ENCODE measurements at places on chromosomes 1 and 21.

GRCh38 chr1:190049314-190049713 lies 428.4 kb downstream of the BRINP3 start:
- DNase-seq, result no peak

GRCh38 chr1:184156521-184157393 lies 105.2 kb downstream of the TSEN15 start:
- DNase-seq, result no peak

DNA sequence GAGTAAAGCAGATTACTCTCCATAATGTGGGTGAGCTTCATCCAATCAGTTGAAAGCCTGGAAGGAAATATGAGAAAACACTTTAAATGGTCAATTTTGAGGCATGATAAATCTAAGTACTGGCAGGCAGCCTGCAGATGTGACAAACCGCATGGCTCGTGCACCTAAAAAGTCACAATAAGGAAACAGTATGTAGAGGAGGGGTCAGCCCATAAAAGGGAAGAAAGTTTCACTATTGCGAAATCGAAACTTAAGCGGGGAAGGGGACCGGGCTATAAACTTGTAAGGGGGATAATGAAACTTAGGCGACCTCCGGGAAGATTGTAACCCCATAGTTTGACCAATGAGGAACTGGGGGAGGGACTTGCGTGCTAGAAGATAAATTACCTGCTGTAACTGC lies 109.8 kb downstream of the PLPPR4 start:
- no peak for DNase-seq

DNA sequence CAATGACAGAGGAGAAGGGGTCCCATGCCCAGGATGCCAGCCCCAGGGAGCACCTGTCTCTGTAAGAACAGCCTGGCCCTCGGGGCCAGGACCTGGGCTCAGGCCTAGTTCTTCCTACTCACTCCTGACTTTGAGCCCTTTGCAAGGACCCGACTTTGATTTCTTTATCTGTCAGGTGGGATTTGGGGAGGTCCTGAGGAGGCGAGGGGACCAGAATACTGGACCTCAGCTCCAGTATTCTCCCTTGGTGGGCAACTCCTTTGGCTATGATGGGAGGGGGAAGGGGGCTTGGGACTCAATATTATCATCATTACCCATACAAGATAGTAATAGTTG lies 18.1 kb downstream of the KCNQ4 start:
- no peak for DNase-seq

DNA sequence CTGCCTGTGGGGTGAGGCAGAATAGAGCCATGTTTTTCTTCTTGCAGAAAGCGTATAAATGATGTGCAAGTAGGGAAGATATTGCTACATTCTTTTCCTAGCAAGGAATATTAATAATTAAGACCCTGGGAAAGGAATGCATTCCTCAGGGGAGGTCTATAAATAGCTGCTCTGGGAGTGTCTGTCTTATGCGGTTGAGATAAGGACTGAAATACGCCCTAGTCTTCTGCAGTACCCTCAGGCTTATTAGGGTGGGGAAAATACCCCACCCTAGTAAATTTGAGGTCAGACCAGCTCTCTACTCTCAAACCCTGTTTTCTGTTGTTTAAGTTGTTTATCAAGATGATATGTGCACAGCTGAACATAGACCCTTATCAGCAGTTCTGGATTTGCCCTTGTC lies 155.9 kb upstream of the HMCN1 start:
- no peak for DNase-seq

DNA sequence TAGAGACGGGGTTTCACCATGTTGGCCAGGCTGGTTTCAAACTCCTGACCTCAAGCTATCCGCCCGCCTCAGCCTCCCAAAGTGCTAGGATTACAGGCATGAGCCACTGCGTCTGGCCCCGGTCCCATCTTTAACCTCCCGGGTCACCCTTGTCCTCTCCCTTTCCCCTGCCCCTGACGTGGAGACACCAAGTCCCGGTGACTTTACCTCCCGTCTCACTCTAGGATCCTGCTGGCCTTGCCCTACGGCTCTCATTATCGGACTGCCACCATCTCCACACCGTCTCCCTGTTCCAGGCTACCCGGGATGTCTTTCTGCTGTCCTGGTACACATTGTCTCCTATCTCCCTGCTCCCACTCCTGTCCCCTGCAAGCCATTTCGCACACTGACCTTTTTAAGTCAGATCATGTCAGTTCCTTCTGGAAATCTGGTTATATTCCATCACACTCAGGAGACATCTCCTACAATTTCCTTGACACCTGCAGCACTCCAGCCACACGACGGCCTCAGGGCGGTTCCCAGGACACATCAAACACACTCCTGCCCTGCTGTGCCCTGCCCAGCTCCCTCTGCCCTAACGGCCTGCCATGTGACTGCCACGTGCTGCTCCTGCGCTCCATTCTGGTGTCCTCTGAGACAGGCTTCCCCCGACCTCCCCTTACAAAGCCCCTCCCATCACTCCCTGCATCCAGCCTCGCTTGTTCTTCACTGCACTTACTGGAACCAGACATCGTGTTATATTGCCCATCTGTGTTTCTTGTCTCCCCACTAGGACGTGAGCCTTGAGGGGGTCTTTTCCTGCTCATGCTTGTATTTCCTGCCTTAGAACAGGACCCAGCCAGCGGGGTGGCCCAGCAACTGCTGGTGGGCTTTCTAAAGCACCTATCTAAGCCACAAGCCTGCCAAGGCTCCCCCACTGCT lies 32.7 kb downstream of the TTC39A start:
- DNase-seq, result no peak

GRCh38 chr1:60428127-60428526 lies 354.6 kb upstream of the C1orf87 start:
- DNase-seq, result no peak

DNA sequence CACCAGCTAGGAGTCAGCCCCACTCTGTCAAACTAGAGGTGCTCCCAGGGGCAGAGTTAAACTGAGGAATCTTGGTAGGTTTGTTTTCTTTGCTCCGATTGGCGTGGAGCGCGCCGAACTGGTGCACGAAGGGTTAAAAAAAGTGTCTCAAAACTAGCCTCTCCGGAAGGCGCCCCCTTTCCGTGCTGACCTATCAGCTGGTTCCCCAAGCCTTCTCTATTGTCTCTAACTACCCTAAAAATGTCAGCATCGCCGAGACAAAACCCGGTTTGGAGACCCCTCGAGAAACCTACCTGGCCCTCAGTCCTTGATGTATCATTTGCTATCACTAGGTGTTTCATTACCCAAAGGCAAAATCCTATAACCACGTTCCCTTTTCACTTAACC lies 2.2 kb downstream of the TGFB2 start:
- DNase-seq, result no peak

GRCh38 chr1:206892351-206892984 lies 4.8 kb upstream of the IL24 start:
- no peak for DNase-seq

GRCh38 chr1:19356266-19356665 lies 44.1 kb downstream of the SLC66A1 start:
- no peak for DNase-seq

DNA sequence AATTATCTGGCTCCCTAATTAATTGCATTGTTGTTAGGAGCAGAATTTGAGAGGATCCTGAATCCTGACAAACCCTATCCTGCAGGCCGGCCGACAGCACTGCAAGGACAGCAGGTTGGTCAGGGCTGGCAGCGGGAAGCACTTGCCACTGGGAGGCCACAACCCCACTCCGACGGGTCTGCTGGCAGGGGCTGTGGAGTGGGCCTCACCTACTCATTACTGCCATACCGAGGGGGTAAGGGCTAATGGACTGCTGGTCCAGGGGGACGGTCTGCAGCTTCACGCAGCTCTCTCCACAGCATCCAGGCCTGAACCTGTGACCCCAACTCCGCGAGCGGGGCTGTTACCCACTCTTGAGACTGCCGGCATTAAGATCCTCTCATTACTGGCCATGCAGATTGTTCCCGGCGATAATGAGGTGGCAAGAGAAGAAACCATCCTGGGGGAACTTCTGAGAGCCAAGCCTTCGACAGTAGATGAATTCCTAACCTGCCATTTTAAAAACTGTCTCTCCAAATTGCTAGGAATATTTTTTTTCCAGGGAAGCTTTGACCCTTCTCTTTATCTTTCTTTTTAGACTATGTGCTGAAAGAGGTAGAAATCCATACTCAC lies 501.3 kb downstream of the OMA1 start:
- no peak for DNase-seq

GRCh38 chr1:221998186-221998612 lies 256.3 kb upstream of the DUSP10 start:
- no peak for DNase-seq

GRCh38 chr21:31363720-31364119 lies 19.7 kb upstream of the TIAM1 start:
- no peak for DNase-seq

GRCh38 chr1:22763487-22764200 lies 53.0 kb downstream of the EPHB2 start:
- no peak for DNase-seq

- no peak for DNase-seq
Measured at GRCh38 chr1:176989754-176990153, 174.8 kb downstream of the ASTN1 start.

GRCh38 chr1:40848530-40849189 lies 13.5 kb downstream of the CITED4 start:
- no peak for DNase-seq

DNA sequence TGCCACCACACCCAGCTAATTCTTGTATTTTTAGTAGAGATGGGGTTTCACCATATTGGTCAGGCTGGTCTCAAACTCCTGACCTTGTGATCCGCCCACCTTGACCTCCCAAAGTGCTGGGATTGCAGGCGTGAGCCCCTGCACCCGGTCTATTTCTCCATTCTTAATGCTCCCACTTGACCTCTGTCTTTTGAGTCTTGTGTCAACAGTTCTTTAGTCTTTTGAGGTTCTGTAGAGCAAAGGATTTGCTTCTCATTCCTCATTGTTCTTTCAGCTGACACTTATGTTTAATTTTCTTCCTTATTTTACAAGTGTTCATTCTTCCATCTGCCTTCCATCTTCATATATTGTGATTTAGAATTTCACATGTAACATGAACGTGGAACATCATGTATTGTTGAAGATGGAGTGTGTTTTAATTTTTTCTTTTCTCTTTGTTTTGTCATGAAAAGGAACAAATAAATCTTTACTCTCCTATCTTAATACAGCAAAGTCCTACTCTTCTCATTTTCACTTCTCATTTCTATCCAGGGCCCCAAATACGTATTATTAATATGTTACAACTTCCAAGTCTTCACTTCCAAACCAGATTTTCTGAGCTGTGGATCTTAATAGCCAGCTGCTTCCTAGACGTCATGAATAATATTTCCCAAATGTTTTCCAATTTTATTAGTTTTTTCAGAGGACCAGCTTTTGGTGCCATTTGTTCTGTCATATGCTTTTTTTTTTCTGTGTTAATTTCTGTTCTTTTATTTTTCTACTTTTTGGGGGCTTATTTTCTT lies 16.9 kb downstream of the MTF2 start:
- no peak for DNase-seq

GRCh38 chr1:33007190-33008050 lies 29.3 kb downstream of the AK2 start:
- no peak for DNase-seq

DNA sequence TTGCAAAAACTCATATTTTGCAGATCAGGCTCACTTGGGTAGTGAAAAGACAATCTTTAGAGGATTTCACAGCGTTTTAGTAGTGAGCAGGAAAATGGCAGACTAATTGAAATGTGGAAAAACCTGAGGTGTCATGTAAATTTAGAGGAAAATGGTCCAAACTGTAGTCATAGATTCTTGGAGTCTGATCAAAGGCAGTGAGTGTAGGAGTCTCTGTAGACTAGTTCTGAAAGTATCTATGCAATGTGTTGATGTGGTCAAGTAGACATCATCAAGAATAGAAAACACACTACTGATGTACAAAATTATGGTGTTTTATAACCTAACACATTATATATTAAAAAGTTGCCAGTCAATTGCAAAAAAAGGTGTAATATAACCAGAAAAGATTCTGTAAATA lies 143.2 kb upstream of the C1orf105 start:
- DNase-seq, result no peak

DNA sequence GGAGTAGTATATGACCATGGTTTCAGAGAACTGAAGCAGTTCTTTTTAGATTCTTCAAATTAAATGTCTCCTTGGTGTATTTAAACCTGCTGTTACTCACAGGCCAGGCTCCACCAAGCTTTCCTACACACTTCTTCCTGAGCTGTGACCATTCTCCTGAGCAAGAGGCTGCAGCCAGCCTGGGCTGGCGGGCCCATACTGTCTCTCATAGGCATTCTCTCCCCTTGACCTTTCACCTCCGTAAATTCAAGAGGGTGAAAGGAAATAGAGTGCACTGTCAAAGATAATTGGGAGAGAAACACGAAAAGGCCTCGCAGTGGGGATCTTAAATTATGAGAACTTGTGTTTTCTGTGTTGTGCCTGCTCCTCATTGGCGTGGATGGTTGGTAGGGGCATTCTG lies 2.3 kb downstream of the ARF1 start:
- no peak for DNase-seq
